Peyer's patch (tissue), 4 donors: ENCODE measurements at places on chromosomes 7 and 10. TPM values are rescaled to one million over a fixed set of nuclear protein-coding genes. Genes with fewer than 3 reads are reported as not detected.

LRRN3 gene
- 0.40 TPM for total RNA-seq

NUTM2B gene
- not detected for total RNA-seq

ATP5MK gene
- total RNA-seq, result 159 TPM

SLC13A1 gene
- not detected for total RNA-seq

WDR11 gene
- total RNA-seq, result 57.6 TPM
